Endodermal cell (in vitro differentiated cells): ENCODE measurements at places on chromosomes 12 and 14. TPM values are rescaled to one million over a fixed set of nuclear protein-coding genes. Genes with fewer than 3 reads are reported as not detected.

DNA sequence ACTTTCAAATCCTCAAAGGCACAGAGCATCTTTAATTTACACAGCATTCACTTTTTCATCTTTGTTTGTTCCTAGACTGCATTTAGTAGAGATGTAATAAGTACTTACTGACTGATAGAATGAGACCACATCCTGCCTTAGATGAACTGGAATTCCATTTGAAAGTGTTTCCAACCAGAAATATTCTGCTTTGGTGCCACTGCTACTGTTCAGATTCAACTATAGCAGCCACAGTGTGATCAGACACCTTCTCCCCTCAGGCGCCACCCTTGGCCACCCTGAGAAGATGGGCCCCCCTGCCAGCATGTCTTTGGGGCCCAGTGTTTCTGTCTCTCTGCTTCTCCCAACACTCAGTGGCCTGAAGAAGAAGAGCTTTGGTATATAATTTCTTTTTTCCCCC is 449.1 kb downstream of the RAD51B start:
- DNase-seq, result no peak
- no peak overlapping the region for H3K27ac ChIP-seq
- H3K27me3 ChIP-seq, result no peaks in the 10 kb centered on the region
- peaks cover 11% of the 10 kb centered on the region for H3K4me1 ChIP-seq

DNA sequence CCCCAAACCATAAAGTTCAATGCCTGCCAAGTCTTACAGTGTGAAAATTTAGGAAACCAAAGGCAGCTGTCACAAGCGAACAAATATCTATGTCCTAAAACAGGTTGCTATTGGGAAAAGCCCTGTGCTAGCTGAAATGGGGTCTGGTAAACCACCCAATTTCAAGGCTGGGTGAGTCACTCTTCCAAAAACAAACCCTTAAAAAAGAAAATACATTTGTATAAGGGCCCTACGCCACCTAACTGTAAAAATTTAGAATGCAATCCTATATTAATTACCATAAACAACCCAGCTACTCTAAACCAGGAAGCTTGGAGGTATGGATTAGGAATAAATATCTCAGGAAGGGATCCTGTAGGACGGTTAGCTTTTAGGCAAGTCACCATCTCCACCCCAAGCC is 32.1 kb downstream of the PRMT8 start:
- no peaks in the 10 kb centered on the region for H3K4me1 ChIP-seq
- no peak for DNase-seq
- no peaks in the 10 kb centered on the region for H3K36me3 ChIP-seq
- H3K27me3 ChIP-seq, result no peaks in the 10 kb centered on the region

DNA sequence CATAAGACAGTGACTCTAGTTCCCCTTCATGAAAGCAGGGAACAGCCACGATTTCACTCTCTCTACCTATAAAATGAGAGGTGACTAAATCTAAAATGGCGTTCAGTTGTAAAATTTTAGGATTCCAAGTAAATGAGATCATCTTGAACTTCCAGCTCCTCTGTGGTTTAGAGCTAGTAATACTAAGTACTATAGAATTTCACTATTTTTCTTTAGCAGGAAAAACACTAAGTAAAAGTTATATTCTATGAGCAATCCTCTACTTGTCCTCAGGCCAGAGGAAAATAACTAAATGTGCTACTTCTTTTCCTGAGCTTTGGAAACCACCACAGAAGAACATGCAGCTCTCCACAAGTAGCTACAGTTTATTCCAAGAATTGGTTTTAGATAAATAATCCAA is 55.6 kb downstream of the NIN start:
- no peak for DNase-seq
- H3K27ac ChIP-seq, result no peak overlapping the region
- no peak overlapping the region for H3K4me3 ChIP-seq
- no peaks in the 10 kb centered on the region for H3K4me1 ChIP-seq
- H3K27me3 ChIP-seq, result no peaks in the 10 kb centered on the region
- H3K36me3 ChIP-seq, result no peaks in the 10 kb centered on the region

GRCh38 chr12:19436931-19437330 is 2.4 kb upstream of the AEBP2 start:
- H3K27ac ChIP-seq, result no peak overlapping the region
- no peaks in the 10 kb centered on the region for H3K4me1 ChIP-seq
- H3K36me3 ChIP-seq, result no peaks in the 10 kb centered on the region

HHIPL1 gene
- total RNA-seq, result 2.4 to 3.0 TPM (median 2.6 TPM) in 3 replicates

DNA sequence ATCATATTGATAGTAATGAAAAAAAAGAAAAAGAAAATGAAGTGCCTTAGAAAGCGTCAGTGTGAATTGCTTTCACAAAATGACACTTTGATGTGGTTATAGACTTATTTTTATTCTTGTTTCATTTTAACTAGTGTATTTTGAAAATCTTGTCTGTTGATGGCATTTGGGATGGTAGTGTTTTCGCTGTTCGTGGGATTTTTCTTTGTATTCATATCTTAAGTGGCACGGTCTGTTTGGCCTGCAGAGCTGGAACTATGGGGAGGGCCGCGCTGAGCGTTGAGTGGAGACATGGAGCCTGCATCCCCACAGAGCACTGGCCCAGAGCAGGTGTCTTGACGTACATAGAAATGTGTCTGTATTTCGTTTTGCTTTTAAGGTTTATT is 61.6 kb downstream of the WDR20 start:
- H3K27me3 ChIP-seq, result no peaks in the 10 kb centered on the region
- H3K4me3 ChIP-seq, result no peak overlapping the region
- no peak for DNase-seq
- no peak overlapping the region for H3K27ac ChIP-seq
- no peaks in the 10 kb centered on the region for H3K4me1 ChIP-seq
